NCI-H510A (cell line): ENCODE measurements at places on chromosomes 2 and 18.

DNA sequence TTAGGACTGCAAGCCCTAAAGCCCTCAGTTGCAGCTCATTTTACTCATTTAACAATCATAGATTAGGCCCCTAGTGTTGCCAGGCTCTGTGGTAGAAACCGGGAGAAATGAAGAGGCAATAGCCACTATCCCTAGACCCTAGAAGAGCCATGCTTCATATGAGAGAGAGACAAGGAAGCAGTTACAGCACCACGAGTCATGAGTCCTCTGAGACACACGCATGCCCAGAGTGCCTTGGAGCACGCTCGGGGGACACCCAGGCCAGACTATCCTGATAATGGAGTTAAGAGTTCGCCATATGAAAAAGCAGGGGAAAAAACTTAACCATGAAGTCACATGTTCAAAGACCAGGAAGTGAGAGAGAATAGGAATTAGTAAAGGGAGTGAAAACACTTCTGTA, 321.5 kb upstream of the PKDCC start:
- no peak for DNase-seq

DNA sequence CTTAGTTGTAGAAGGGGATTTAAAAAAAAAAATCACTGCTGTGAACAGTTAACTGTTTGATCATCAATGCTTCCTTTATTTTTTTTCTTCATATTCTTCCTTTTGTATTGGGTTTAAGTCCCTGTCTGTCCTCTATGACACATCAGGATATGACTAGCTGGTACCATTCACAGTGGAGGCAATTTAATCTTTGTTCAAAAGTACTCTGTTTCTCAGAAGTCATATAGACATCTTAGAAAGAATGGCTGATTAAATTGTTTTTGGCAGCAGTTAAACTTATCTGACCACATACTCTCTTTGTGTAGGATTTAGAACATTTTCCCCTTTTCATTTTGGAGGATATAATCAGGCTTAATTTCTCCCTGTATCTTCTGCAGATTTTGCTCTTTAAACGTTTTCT, 807.8 kb upstream of the CDH2 start:
- no peak for DNase-seq

DNA sequence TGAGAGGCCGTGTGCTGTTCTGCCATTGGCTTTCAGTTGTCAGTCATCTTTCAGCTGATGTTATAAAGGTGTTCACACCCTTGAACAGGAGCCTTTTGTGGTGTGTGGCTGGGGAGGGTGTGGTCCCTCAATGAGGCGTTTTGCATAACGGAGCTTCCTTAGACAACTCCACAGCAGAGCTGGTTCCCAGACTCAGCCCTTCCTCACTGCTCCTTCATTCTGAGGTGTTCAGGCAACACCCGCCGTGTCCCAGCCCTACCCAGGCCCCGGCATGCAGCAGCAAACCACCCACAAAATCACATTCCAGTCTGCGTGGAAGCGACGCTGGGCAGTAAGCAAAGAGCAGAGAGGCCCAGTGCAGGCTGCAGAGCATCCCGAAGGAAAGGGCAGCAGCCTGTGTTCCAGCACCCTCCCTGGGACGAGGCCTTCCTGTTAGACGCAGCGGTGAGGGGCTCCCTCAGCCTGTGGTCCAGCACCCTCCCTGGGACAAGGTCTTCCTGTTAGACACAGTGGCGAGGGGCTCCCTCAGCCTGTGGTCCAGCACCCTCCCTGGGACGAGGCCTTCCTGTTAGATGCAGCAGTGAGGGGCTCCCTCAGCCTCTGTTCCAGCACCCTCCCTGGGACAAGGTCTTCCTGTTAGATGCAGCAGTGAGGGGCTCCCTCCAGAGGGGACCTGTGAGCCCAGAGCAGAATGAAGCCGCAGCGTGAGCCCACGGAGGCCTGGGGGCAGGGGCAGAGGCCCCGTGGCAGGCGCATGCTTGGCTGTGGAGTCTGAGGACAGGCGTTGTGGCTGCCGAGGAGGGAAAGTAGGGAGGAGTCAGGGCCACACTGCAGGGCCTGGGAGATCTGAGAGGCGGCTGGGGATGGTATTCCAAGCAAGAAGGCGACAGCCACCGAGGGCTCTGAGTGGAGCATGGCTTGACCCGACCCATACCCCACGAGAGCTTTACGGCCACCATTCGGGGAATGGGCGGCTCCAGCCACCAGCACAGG, 201.8 kb upstream of the HDAC4 start:
- no peak for DNase-seq

DNA sequence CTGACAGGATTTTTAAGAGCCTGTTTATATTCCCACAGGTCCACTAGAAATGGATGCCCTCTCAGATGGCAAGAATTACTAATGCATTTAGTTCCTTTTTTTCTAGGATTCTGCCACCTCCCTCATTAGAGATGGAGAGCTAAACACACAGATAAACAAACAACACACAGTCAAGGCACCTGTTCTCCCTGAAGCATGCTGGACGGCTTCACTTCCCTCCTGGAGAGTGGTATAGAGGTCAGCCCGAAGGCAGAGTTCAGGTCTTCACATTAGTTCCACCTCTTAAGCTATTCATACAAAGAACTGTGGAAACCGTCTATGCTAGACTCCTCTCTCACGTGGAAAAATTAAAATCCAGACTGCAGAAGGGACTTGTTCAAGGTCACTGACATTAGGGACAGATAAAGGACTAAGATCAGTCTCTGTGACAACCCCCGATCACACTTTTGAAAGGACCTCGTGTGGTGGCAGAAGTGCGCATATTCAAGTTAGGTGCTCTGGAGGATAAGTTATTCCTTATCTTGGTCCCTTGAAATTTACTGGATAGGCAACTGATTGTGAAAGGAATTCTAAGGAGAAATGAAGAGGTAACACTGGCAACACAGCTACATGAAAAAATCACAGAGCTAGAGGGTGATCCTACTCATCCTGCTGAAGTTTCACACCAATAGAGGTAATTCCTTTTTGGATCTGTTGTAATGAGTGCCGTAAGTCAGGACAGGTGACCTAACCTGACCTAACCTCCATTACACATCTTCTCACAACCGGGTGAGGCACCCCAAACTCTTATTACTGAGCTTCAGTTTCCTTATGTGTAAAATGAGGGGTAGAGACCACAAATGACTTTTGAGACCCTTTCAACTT, 75.1 kb downstream of the SPRED2 start:
- no peak for DNase-seq

DNA sequence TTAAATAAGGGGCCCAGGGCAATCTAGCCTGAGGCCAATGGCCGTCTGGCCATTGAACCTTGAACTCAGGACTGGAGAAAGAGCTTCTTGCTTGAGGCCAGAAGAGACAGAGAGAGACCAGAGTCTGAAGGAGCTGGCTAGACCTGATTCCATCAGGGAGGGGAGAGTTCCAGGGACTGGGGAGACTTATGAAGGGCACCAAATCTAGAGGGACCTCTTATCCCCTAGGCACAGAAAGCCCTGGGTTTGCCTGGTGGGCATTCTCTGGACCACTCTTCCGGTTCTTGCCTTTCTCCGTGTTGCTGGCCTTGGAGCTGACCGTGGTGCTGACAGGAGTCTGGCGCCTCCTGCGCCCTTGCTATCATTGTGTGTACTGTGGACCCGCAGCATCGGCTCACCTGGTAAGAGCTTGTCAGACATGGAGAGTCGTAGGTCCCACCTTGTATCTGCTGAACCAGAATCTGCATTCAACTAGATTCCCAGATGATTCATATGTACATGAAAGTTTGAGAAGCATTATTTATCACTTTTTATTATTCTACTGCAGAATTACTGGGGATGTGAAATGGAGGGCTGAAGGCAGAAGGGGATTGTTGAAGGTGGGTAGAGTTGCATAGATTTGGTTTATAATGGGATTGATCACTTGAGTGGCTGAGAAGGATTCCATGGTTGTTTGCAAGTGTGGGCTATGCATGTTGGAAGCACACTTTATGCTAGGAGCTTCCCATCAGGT, 4.3 kb upstream of the TRPM8 start:
- DNase-seq, result no peak

DNA sequence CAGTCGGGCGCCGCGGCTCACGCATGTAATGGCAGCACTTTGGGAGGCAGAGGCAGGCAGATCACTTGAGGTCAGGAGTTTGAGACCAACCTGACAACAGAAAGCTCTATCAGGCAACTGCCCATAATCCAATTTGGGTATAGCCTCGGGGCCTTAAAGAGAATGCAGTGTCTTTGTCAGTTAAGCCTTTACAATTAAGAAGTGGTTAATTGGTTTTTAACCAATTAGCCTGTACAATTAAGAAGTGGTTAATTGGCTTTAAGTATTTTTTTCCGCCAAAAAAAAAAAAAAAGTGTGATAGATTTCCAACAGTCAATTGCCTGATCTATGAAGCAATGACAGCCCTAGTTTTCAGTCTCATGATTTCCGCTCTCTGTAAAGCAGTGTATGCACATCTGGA, 74.6 kb upstream of the NARS1 start:
- DNase-seq, result no peak

DNA sequence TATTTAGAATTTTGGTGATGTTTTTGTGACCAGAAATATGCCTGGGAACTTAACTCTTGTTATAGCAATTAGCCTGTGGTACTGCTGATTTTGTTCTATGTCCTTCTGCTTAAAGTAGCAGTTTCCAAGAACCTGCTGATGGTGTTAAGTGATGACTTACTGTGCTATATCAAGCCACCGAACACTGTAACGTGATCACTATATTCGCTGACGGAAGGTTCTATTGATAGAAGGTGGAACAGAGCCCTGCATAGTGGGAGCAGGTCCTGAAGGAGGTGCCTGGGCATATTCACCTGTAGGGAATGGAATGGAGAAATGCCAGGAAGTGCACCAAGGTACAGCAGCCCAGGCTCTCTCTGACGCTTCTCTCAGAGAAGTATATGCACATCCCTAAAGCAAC, 76.8 kb downstream of the UXS1 start:
- DNase-seq, result no peak

GRCh38 chr2:232632904-232633412, 446 bp upstream of the EFHD1 start:
- no peak for DNase-seq

GRCh38 chr2:158004126-158004764, 97.4 kb upstream of the UPP2 start:
- DNase-seq, result no peak

DNA sequence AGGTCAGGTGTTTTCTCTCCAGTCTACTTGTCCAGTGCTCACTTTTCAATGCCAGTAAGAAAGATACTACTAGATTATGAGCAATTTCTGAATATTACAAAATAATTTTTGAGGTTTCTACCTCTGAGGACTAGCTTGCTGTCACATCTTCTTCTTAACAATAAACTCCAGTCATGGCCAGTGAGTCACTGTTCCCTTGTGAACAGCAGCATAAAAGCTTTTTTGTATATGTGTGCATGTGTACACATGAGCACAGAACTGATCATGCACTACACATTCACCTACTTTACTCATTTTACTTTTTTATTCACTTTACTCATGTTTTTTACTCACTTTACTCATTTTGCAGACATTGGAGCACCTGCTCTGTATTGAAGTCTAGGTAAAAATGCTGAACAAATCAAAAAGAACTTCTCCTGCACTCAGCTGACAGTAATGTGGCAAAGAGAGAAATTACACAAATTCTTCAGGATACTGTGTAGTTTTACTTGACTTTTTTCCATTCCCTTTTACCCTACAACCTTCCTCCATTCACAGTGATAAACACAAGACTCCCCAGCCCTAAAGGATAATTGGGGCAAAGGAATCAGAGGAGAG, 28.0 kb downstream of the ST6GAL2 start:
- no peak for DNase-seq

DNA sequence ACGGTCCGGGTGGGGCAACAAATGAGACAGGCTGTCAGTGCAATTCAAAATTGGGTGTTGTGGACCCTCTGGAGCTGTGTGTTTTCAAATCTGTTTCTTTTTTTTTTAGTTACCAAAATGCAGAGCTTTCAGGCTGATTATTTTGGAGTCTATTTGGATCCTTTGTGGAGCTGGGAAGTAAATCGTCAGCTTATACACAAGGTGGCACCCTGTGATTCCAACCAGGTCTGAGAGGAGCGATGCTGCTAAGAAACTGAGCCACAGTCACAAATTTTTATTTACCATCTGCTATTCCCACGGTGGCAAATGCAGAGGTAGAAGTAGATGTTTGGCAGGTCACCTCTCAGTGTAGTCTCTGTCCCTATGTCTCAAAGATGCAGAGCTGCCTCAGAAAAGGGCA, 3.8 kb upstream of the EPC2 start:
- DNase-seq, result no peak

GRCh38 chr18:21598726-21599584, 1.5 kb downstream of the ESCO1 start:
- no peak for DNase-seq

GRCh38 chr2:145169285-145169684, 649.4 kb upstream of the ZEB2 start:
- DNase-seq, result no peak

- no peak for DNase-seq
Observed at GRCh38 chr2:122543815-122544214, 788.4 kb downstream of the TSN start.

DNA sequence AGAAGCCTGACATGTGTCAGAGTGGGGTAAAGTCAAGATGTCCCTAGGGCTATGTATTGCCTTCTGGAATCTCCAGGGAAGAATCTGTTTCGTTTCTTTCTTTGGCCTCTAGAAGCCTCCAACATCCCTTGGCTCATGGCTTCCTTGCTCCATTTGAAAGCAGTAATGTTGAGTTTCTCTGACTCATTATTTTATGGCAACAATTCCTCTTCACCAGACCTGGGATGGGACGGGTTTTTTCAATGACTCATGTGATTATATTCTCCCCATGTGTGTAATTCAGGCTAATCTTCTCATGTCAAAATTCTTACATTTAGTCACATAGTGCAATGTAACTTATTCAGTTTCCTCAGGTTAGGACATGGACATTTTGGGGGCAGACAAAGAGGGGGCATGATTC, 1038.6 kb downstream of the CBLN2 start:
- DNase-seq, result no peak

DNA sequence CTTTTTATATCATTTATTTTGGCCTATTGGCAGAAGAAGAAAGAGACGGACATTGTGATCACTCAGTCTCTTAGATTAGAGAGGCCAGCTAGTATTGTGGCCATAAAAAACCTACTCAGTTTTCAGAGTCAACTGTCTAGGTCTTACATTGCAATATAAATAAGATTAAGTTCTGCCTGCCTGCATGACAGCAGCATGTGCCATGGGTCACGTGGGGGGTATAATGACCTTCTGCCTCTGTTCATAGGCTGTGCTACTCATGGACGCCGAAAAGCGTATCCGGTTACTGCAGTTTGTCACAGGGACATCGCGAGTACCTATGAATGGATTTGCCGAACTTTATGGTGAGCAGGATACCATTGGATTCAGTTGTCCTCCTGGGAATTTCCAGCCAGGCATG, 238.5 kb downstream of the ALPK2 start:
- DNase-seq, result no peak
